ENCODE measurements at places on chromosomes 4 and X.

DNA sequence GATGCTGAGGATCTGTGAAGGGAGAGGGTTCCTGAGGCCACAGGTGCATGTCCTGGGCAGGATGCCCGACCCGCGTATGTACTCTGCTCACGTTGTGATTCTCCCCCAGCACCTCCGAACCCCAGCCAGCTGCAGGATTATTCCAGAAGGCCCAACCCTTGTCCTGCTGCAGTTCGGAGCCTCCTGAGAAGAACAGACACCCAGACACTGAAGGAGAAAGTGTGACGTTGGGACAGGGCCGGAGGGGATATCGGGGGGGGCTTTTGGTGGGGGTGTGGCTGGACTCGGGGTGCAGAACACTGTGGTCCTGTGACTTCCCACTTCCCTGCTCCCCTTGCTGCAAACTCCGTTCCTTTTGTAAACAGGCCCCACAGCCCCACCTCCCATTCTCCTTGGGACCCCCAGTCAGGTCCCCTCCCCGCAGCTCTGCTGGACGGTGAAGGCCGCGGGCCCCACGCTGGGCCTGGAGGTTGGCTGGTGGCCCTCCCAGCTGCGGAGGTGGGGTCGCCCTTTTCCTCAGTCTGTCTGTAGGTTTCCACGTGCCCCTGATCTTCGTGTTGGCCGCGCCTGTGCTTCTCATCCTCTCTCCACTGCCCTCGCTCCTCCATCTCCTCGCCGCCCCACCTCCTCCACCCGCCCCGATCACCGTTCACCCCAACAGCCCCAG lies 83.0 kb upstream of the ADRA2C start:
- no peak for DNase-seq

- DNase-seq: peak; percentile 34
These were observed 69.1 kb upstream of the UCP1 start for GRCh38 chr4:140637836-140638235.

DNA sequence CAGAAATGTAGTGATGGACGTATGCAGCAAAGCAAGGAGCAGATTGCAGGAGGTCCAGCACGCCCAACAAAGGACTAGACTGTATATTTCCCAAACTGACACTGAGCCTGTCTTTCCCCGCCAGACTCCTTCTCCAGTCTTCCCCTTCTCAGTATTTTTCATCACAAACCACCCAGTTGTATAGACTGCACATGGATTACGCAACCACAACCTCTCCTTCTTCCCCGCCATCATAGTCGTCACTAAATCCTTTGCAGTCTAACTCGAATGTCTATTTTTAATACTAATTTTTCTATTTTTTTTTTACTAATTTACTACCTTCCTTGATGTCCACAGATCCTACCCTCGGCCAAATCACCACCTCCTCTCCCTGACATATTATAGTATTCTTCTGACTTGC lies 105.4 kb downstream of the MTNR1A start:
- no peak for DNase-seq

- DNase-seq: no peak
These were observed 38.9 kb downstream of the ATP8A1 start for GRCh38 chr4:42618023-42618422.

DNA sequence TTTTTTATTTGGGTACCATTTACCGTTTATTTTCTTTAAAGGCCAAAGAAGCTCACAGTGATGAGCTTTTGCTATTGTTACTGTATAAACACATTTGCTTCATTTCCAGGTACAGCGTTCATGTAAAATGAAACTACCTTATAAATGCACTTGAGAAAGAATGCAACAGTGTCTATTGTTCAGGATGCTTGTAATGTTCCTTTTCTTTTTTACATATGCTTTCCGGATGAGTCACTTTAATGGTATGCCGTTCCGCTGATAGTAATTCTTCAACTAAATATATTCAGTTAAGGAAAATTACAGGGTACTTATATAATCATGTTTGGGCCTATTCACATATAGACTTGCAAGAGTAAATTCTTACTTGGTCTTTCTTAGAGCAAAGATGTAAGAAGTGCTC lies 354.9 kb downstream of the RPA4 start:
- DNase-seq: no peak

DNA sequence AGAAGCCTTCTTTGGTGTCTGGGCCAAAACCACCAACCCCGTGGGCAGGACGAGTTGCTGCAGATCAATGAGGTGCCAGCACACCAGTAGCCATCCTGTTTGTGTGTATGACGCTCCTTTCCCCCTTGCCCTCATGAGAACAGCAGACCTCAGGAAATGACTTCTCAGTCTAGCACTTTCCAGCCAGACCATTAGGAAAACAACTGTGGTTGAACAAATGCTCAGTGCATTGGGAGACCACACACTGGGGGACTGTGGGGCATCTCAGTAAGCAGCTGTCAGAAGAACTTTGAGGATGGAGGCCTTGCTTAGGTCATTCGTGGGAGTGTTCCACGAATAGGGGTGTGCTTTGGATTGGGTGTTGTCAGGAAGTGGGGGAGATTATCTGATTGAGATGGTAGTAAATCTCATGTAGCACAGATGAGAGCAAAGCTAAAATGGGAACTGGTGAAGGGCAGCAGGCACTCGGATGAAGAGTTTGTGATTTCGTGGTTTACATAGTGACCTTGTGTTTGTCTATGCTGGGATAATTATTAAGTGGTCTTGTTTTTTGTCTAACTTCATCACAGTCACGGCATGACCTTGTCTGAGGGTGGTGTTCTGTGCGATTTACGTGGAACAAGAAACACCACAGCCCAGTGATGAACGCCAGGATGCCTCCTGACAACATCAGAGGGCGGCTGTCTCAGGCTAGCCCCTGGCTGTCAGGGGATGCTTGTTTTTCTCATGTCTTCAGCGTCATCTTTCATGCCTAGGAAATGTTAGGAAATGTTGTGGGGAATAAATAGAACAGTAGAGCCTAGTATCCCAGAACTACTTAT lies 70.1 kb downstream of the USP46 start:
- DNase-seq: no peak

DNA sequence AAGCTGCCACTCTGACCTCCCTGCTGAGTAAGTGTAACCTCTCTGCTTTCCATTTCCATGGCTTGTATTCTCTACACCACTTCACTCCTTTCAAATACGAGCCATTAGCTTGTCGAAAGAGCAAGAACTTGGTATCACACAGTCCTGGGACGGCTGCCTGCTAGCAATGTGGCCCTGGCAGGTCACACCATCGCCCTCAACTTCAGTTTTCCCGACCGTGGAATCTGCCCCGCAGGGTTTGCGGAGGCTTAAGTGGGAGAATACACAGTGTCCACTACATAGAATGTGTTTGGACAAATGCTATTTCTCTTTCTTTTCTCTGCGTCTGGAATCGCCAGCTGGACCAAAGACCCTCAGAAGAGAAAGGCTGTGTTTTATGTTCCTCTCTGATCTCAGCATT lies 78.6 kb upstream of the STOX2 start:
- DNase-seq: no peak

GRCh38 chrX:132426695-132427281 lies 62.0 kb downstream of the MBNL3 start:
- DNase-seq: no peak

DNA sequence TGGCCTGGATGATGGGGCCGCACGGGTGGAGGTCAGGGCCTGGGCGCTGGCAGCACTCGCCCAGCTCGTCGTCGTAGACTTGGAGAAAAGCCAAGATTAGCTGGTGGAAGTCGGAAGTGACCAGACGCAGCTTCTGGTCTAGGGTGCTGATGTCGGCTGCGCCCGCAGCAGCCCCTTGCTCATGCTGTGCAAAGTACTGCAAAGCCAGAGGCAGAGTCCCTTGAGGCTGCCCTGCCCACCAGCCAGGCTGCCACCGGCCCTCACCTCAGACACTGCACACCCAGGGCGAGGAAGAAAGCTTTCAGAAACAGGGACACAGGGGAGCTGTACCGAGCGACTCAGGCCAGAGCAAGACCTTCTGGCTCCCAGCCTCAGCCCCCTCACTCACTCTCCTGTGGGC lies 9.7 kb upstream of the TREX2 start:
- no peak for DNase-seq

GRCh38 chr4:190016369-190017289 lies 10.4 kb downstream of the FRG2 start:
- DNase-seq: no peak

DNA sequence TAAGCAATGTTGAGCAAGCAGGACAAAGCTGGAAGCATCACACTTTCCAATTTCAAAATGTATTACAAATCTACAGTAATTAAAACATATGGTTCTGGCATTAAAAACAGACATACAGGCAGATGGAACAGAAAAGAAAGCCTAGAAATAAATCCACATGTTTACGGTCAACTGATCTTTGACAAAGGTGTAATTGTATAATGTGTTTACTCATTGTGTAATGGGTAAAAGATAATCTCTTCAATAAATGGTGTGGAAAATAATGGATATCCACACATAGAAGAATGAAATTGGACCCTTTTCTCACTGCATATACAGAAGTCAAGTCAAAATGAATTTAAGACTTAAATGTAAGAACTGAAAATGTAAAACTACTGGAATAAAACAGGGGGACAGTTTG lies 394.2 kb downstream of the ANKRD50 start:
- DNase-seq: no peak

- no peak for DNase-seq
These were observed 9.5 kb downstream of the SLAIN2 start for GRCh38 chr4:48350871-48351270.
